Right ventricle myocardium inferior (tissue), 1 donor: ENCODE measurements at places on chromosomes 2 and 18.

- no peak for DNase-seq
These were observed 11.7 kb downstream of the WDR7 start for GRCh38 chr18:56662902-56663301.

DNA sequence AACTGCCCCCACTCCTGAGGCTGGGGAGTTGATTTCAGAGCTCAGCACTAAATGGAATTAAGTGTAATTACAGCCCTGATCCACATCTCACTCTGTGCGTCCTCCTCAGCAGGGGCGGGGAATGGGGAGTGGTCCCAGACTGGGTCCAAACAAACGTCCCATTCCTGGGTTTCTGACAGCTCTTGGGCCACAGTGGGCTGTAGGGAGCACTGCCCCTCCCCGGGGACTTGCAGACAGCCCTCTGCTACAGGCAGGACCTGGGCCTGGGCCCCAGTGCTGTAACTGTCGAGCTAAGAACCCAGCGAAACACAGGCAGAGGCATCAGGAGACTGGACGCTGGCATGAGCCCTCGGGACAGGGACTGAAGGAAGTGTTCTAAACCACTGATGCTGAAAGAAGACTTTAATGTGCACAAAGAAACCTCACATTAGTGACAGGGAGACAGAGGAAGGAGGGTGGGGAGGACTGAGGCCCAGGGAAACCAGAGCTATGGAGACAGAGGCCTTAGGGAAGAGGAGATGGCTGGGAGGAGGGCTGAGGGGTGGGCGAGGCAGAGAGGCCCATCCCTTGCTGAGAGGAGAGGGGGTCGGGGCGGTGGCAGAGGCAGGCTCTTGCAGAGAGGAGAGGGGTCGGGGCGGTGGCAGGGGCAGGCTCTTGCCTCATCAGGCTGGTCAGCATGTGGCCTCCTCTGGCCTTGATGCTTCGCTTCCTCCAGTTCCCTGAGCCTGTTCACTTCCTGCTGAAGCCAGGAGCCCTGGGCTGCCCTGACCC lies 5.8 kb upstream of the SEMA4C start:
- DNase-seq = no peak

DNA sequence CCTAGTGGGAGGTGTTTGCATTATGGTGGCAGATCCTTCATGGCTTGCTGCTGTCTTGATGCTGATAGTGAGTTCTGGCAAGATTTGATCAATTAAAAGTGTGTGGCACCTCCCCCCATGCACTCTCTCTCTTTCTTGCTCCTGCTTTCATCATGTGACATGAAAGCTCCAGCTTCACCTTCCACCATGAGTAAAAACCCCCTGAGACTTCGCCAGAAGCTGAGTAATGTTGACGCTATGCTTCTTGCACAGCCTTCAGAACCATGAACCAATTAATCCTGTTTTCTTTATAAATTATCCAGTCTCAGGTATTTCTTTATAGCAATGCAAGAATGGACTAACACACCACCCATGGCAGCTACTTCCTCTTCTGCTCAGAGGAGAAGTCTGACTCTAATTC lies 2181.4 kb upstream of the PIK3C3 start:
- no peak for DNase-seq

DNA sequence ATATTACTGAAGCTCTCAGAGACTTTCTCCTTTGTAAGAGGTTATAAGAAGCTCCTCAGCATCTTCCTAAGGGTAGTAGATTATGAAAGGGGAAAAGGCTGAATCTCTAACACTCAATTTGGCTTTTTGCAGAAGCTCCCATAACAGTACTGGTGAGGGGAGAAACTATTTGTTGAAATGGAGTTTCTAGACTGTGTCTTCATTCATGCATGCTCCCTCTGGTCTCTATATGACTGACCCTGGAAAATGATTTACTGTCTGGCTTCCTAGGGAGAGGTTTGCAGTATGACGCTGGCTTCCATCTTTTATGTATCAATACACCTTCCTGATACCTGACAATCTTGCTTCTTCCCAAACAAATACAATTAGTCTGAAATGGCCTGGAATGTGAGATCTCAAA lies 63.9 kb downstream of the LDAH start:
- no peak for DNase-seq

DNA sequence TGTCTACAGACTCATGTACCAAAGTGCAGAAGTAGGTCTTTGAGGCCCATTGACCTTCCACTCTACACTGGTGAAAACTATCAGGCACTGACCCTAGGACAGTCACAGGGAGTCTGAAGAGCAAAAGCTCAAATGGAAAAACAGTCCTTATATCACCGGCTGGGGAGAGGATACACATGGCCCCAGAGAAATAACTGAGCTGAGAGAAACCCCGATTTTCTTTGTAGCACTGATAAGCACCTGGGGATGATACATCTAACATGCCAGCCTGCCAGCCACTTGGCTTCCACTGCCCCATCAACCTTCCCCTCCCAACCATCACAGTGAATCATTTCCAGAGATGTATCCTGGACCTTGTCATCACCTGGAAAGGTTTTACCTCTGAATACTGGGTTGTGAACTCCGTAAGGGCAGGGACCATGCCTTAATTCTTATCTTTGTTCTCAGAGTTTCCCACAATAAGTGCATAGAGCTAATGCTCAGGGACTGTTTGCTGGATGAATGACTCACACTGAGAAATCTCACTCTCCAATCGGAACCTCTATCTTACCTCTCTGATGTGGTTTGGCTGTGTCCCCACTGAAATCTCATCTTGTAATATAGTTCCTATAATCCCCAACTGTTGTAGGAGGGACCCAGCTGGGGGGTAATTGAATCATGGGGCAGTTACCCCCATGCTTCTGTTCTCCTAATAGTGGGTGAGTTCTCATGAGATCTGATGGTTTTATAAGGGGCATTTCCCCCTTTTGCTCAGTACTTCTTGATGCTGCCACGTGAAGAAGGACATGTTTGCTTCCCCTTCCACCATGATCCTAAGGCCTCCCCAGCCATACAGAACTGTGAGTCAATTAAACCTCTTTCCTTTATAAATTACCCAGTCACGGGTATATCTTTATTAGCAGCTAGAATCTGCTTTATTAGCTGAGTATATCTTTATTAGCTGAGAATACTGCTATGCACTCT lies 37.1 kb downstream of the EVA1A start:
- DNase-seq = no peak

- peak; percentile 92 for DNase-seq
These were observed at the start of gene MEIS1 for GRCh38 chr2:66434679-66435548. TSS of gene MEIS1 (plus strand) at chr2:66435125. CDS start at chr2:66435857, 732 bp downstream.

DNA sequence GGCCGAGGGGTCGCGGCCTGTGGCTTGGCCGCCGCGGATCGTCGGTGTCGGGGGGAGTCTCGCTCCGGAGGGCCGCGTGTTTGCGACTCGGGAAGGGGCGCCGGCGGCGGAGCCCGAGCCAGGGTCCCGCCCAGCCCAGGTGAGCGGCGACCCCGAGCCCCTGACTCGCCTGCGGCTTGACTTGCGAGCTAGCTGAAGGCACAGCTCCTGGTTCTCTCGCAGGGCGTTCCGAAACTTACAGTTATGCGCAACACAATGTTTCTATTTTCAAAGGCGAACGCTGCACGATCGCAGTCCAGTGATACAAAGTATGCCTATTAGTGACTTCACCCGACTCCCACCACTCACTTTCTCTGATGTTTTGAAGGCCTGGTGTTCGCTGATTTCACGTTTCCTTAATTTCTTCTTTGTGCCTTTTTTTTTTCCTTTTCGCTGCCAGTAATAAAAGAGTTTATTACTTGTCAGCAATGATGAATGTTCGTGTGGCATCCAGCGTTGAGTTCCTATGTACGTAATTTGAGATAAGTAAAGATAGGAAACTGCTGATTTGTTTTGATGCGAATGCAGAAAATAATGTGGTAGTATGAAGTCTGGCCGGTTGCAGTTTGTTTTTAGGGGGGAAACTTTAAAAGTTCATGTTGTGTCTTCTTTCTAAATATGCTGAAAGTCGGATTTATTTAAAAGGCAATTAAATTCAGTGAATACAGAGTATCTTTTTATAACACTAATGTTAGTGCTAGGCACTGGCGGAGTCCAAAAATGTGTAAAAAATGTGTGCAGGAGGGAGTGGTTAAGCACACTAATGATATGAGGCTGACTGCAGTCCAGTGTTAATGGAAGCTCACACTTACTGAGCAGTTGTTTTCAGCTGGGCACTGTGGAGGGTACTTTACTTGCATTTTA lies 706 bp downstream of the UBXN2A start:
- DNase-seq = no peak

DNA sequence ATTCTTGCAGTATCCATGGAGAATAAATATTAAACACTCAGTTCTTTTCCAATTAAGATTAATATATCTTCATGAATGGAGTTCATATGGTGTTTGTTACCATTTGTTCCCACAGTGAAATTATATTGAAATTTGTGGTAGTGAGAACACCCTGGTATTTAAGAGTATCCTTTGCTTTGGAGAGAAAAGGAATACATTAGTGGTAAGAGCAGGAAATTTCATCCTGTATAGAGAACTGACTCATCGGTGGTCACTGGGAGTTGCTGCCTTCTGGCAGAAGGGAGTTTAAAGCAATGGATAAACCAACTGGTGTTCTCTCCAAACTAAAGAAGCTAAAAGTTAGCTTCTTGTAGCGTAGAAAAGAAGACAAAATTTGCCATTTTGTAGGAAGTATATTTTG lies 107.3 kb downstream of the MYO1B start:
- DNase-seq = no peak

DNA sequence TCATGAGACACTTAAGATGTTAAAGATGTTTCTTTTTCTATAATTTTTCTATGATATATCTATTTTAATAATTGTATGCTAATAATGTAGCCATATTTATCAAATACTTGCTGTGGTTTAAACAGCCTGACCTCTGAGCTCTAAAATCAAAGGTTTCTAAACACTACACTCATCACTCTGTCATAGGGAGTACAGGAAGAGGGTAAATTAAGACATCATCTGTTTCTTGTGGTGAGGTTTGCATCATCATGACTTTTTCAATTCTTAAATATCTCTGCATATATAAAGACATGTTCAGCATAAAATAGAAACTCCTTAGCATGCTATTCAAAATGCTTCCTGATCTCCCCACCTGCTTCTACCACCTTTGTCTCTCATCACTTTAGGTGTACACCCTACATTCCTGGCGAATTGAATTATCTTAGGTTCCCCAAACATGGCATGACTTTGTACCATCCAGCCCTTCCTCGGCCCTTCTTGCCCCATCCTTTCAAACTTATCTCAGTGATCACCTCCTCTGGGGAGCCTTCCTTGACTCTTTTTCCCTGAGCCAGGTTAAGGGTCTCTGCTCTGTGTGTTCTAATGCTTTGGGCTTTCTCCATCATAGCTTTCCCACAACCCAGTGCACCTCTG lies 105.3 kb upstream of the TTN start:
- no peak for DNase-seq

GRCh38 chr2:60432035-60432601 lies 121.3 kb downstream of the BCL11A start:
- DNase-seq = no peak

GRCh38 chr2:95526360-95527341 lies 42.1 kb upstream of the TRIM43B start:
- DNase-seq = peak; percentile 86

GRCh38 chr2:121918231-121918630 lies 162.8 kb downstream of the TSN start:
- no peak for DNase-seq

DNA sequence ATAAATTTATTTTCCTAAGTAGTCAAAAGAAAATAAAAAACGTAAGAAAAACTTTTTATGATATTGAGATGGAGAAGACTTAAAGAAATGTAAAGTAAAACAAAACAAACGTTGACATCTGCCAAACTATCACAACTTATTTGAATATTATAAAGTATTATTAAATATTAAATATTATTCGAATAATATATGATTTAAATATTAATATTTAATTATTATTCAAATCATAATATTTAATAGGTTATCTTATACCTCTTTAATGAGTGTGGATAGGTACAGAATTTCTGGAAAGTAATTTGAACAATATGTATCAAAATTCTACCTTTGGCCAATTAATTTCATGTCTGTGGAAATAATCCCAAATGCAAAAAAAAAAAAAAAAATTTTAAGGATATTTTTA lies 278.7 kb downstream of the RAD51AP2 start:
- no peak for DNase-seq

DNA sequence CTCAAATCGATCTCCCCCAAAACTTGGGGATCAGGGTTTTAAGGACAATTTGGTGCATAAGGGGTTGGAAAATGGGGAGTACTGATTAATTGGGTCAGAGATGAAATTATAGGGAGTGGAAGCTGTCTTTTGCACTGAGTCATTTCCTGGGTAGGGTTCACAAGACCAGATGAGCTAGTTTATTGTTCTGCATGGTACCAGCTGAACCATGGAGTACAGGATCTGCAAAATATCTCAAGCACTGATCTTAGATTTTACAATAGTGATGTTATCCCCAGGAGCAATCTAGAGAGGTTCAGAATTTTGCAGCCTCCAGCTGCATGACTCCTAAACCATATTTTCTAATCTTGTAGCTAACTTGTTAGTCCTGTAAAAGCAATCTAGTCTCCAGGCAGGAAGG lies 73.1 kb downstream of the CPO start:
- DNase-seq = no peak

- DNase-seq = no peak
These were observed 854.3 kb upstream of the ACVR2A start for GRCh38 chr2:146990311-146991054.

- DNase-seq = no peak
These were observed 143.5 kb upstream of the RBBP8 start for GRCh38 chr18:22789600-22789999.

DNA sequence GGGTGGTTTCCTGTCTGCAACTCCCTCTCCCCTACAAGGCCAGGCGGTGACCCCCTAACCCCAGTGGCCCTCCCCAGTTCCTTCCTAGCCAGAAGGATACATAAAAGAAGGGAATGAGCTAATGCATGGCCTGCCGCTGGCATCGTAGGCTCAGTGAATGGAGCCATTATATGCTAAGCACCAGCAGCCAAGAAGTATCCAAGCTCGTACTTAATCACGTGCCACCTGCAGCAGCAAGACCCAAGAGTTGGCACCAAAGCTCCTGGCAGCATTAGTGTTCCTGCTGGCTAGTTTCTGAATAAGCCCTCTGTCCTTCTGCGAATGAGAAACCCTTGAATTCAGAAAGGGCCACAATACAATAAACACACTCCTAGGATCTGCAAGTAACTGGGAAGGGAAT lies 4.3 kb downstream of the DBI start:
- DNase-seq = no peak

DNA sequence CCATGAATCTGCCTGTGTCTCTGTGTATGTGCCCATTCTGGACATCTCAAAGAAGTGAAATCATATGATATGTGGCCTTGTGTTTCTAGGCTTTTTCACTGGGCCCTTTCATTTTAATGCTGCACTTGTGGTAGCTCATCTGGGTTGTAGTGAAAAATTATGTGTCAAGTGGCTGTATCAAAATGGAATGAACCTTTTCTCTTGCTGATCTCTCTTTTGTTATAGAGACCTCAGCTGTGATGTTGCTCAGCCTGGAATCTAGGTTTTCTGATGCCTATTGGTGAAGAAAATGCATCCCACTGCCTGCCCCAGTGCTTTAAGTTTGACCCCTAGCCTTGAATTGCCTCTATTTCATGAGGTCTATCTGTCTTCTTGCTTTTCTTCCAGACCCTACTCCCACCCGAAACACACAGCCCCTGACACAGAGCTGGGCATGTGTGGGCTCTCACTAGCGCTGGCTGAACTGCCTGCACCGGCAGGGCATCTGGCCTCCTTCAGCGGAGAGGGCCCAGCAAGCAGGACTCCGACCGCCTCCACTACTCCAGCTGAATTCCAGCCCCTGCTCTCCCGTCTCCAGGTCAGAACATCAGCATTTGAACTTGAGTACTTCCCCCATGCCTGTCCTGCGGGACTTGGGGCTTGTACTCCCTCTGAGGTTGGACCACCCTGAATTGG lies 175.8 kb upstream of the MSH6 start:
- DNase-seq = no peak

GRCh38 chr2:201127152-201127511 lies 11.2 kb downstream of the CFLAR start:
- no peak for DNase-seq
